NCI-H1436 treated with DMSO at 0.1 percent for 48 hours (cell line): ENCODE measurements at places on chromosomes 11 and 22.

GRCh38 chr22:27671413-27671935 lies 130.1 kb downstream of the MN1 start:
- DNase-seq, result no peak

DNA sequence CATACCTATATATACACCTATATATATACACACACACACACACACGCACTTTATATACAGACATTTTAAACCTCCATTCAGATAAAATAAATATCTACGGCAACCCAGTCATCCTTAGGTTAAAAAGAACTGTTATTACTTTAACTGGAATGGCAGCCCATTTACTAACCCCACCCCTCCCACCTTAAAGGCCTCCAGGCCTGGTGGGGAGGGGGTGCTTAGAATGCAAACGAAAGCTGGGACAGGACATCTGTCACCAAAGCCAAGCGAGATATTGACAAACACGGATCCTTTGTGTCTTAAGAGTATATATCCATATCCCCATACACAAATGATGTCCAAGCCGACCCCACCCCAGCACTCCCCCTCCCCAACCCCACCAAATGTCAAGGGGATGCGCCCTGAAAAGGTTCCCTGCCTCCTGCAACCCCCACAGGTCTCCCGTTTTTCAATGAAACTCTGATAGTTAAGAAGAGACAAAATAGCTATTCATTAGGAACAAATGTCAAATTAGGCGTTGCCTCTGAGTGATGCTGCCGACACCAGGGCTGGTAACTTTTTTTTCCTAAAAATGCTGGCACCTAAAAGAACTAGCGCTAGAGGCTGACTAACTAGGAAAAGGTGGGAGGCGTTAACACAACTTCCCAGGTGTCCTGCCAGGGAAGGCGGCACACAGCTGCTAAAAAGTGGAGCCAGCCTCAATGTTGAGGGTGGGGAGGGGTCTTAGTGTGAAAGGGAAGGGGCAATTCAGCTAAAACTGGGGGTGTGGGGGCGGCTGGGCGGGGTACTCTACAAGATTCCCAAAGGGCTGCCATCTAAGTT lies 5.6 kb downstream of the MN1 start:
- DNase-seq, result no peak

- DNase-seq, result no peak
These were observed 103.9 kb downstream of the GGTLC2 start for GRCh38 chr22:22748297-22748743.

- DNase-seq, result no peak
These were observed at the start of gene FAM89B for GRCh38 chr11:65572356-65573051. TSS of gene FAM89B (plus strand) at chr11:65572538. CDS start at chr11:65572670, 132 bp downstream.

DNA sequence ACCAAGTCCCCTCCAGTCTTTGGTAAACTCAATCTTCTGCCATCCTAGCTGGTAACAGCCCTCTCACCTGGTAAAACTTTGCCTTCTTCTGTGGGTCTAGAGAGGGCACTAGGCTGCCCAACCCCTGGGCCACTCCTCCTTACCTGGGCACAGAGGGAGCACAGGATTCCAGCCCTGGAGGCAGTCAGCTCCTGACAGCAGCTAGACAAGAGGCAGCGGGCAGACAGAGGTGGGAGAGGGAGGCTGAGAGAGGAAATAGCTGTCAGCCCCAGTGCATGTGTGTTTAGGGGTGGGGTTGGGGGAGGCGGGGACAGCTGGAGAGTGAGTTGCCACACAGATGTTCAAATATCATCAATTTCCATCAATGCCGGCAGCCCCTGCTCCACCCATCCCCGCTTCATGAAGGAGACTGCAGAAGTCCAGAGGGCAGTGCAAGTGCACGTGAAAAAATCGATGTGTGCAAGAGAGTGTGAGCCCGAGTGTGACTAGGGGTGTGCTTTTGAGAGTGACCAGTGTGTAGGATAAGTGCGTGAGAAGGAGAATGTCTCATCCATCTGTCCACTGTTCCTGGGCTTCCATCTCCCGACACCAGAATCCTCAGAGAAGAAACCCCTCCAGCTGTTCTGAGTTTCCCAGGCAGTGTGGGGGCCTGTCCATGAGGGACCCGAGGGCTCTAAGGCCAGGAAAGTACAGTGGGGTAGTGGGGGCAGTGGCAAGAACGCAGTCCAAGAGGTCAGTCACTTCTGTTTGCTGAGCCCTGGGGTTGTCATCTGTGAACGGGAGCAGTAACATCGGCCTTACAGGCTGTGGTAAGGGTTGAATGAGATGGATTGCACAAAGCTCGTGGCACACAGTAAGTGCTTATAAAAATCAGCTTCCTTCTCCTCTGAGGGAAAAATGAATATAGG lies at the start of gene PTGDR2:
Gene PTGDR2 (minus strand): TSS at position 225 of the 908 bp plus-strand sequence. CDS start 2,228 bp downstream, outside the sequence.
- no peak for DNase-seq

- DNase-seq, result no peak
These were observed 9.6 kb downstream of the SCARF2 start for GRCh38 chr22:20427945-20428417.

- no peak for DNase-seq
These were observed 45.3 kb downstream of the GDPD5 start for GRCh38 chr11:75480185-75481175.

DNA sequence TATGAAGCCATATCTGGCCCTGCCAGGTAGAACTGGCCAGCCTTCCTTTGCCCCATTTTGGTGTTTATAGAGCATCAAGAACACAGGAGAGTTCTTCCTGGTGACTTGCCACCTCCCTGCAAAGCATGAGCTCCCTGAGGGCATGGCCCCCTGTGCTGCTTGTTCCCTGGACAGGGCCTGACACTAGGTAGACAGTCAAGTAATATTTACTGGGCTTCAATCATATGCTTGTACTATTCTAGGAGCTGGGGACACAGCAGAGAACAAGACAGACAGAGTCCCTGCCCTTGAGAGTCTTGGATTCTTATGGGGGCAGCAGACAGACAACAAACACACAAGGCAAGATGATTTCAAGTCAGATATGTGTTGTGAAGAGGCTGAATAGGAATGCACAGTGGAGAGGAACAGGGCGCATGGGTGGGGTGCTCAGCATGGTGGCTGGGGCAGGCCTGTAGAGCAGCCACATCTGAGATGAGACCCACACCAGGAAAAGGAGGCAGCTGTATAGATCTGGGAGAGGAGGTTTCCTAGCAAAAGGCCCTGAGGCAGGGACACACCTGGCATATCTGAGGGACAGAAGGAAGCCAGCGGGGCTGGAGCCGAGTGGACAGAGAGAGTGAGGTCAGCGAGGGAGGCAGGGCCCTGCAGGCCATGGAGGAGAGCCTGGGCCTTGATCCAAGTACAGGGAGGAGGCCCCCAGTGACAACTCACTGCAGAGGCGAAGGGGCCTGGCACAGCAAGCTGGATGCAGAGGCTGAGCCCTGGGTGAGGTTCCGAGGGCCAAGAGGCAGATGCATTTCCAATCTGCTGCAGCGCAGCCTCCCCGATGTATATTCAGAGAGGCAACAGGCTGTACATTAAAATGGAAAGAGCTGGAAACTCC lies 10.2 kb upstream of the CBX6 start:
- DNase-seq, result no peak
